ENCODE measurements at places on chromosomes 6 and 20.

GRCh38 chr6:15313367-15313766 is 67.5 kb downstream of the JARID2 start:
- DNase-seq: no peak

DNA sequence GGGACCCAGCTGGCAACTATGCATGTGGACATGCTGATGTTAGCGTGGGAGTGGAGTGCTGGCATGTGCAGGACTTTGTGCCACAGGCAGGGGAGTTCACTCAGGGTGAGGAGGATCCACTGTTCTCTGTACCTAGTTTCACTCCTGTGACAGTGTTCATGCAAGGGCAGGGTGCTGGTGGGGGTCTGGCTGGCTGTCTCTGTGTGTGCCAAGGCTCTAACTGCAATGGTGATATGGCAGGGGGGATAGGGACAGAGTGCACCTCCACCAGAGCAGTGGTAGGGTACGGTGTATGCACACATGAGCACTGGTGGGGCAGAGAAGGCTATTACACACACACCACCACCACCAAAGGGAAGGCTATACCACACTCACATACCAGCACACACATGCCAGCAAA is 210.2 kb upstream of the DEFB112 start:
- no peak for DNase-seq

DNA sequence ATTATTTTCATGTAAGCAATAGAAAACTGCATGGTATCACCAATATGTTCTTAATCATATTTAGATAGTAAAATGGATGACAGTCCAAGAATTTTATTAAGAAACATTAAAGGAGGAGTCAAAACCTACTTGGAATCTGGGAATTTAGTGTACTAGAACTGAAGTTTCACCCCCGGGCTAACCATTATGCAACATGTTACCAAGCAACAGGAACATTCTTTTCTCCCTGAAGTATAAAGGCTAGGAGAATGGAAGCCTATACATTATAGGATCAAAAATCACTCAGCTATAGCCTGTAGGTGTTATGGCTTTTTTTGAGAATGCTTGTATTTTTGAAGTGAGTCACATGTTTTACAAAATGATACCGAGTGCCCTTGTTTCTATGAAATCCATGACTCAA is 538.3 kb downstream of the GRIK2 start:
- DNase-seq: no peak

- DNase-seq: no peak
Measured at GRCh38 chr20:2817341-2817726, 1.2 kb downstream of the TMEM239 start.

GRCh38 chr6:35181933-35182612 is 31.7 kb upstream of the SCUBE3 start:
- no peak for DNase-seq

- DNase-seq: no peak
Measured at GRCh38 chr6:160013987-160014868, 45.3 kb downstream of the IGF2R start.

DNA sequence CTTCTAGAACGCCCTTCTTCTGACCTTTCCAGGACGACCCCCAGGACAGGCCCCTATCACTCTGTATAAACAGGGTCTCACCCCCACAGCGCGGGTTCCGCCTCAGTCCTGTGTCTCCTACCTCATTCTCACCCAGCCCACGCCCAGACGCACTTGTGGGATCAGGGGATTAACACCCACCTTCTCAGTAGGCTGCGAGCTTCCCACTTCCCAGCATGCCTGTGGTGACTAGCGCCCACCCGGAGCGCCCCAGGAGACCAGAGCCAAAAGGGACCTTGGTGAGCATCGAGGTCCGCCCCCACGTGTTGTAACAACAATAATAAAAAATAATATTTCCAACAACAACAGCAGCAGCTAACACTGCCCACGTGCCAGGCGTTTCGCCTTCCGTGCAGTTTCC is 40.9 kb upstream of the NOL4L start:
- no peak for DNase-seq

DNA sequence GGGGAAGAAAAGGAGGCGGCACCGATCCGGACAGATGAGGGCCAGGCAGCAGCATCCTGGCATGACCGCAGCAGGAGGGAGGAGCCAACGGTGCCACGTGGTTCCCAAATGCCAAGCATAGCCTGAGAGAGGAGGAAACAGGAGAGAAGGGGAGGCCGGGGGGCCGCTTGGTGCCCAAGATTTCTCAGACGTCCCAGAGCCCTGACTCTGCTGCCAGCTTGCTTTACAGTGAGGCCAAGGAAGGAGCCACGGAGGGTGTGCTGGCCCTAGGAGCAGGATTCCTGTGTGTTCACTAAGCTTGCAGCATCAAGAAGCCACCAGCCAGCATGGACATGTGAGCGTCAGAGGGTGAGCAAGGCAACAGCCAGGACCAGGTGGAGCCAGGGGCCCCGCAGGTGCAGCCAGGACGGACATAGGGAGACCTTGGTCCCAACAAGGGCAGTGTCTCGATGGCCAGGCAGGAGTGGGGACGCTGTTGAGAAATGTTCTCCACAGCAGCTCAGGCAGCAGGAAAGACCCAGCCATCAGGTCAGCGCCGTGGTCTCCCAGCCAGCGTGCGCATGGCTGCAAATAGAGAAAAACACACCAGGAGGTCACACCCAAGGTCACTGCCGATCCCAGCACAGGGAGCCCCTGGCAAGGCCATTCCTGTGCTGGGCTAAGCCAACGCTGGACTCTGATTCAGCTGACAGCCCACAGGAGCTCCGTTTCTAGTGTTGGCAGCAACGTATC is 143.7 kb downstream of the DLL1 start:
- DNase-seq: no peak

- DNase-seq: no peak
Measured at GRCh38 chr6:46203391-46204177, 32.8 kb upstream of the ENPP5 start.
